ENCODE measurements at places on chromosomes 16 and 17.

GRCh38 chr17:40938981-40939380 lies 1.5 kb upstream of the KRT23 start:
- no peak for DNase-seq

- no peak for DNase-seq
Observed at GRCh38 chr17:48603959-48604769, 622 bp downstream of the HOXB6 start.

- DNase-seq, result no peak
Observed at GRCh38 chr17:72804949-72805707, 287.4 kb downstream of the SLC39A11 start.

GRCh38 chr16:54651440-54652195 lies 279.0 kb upstream of the IRX5 start:
- DNase-seq, result peak; percentile 86

- peak; percentile 67 for DNase-seq
Observed at GRCh38 chr16:89905511-89906139, 13.0 kb upstream of the MC1R start.

- peak; percentile 62 for DNase-seq
Observed at GRCh38 chr17:16873174-16874035, 98.5 kb downstream of the TNFRSF13B start.

DNA sequence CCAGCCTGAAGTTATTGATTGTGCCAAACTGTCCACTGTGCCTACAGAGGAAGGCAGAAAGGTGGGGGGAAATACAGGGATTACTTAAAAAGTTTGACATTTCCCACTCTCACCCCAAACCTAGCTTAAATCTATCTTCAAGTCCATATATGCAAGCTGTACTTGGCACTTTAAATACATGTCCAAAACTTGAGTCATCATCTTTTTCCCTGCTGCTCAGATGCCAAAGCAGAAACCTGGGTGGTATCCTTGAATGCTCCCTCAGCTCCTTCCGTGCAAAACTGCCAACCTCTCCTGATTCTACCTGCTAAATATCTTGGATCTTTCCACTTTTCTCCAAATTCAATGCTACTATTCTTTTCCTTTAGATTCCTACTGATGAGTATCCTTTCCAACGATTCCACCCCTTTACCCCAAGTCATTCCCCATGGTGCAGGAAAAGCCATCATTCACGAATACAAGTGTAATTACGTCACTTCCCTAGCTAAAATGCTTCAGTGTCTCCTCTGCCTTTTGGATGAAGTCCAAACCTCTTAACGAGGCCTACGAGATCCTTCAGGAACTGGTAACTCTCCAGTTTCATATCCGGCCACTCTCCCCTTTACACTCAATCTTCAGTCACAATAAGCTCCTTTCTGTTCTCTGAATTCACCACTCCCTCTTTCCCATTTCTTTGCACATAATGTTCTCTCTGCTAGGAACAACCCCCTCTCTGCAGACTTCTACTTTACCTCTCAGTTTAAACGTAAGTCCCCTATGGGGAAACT lies 9.3 kb downstream of the BECN1 start:
- DNase-seq, result no peak

DNA sequence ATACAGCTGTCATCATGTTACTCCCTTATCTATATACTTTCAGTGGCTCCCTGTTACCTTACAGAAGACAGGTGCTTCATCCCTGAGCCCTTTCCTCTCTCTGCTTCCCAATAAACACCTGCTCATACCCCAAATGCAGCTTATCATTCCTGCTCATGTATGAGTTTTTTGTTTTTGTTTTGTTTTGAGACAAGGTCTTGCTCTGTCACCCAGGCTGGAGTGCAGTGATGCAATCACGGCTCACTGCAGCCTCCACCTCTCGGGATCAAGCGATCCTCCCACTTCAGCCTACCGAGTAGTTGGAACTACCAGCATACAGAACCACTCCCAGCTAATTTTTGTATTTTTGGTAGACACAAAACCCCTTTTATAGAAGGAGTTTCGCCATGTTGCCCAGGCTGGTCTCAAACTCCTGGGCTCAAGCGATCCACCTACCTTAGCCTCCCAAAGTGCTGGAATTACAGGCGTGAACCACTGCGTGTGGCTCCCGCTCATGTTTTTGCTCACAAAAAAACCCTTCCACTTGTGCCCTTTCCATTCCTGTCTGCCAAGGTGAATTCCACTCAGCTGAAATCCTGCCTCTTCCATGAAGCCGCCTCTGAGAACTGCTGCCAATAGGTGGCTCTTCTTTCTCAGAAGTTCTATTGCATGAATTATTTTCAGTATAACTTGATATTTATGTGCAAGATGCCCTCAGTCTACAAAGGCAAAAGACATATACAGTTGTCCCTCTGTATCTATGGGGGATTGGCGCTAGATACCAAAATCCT lies 7.9 kb upstream of the RNF157 start:
- no peak for DNase-seq

Data from NB4 (cell line).